ENCODE measurements at places on chromosomes 1 and 21.

GRCh38 chr1:240284656-240285414 lies 193.2 kb downstream of the FMN2 start:
- DNase-seq: no peak

DNA sequence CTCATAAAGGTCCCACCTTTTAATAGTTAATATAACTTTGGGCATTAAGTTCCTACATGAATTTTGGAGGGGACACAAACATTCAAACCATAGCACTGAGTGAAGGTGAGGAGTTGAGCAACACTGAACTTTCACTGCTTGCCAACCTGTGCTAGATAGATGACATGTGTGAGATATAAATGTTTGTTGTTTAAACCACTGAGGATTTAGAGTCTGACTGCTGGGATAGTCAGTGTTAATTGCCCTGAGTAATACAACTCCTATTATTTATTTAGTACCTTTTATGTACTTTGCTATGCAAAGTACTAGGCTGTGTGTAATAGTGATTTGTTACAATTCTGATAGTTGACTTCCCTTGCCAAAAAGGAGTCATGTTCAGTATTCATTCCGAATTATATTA lies 32.4 kb upstream of the SLC16A1 start:
- peak; percentile 64 for DNase-seq

DNA sequence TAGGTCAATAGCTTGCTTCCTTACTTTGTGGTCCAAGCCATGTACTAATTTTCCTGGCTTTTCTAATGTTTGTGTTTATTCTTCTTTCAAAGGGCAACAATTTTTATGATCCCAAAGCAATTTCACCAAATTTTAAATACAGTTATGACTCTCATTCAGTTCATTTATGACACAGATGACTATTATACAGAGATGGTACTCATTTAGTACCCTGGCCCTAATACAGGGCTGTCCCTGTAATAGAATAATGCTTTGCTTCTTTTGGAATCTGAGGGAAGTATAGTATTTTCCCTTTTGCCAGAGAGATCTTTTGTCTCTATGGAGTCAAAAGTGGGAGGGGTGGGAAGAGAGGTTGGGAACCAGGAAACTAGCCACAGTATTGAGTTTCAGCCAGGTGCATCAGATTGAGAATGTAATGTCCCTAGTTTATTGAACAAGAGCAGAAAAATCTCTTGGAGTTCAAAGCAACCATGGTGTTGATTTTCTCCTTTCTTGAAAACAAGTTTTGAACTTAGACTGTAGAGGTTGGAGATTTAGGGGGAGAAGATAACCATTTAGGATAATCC lies 20.4 kb downstream of the DENND2D start:
- DNase-seq: no peak

GRCh38 chr1:205122489-205122882 lies 708 bp upstream of the RBBP5 start:
- no peak for DNase-seq

DNA sequence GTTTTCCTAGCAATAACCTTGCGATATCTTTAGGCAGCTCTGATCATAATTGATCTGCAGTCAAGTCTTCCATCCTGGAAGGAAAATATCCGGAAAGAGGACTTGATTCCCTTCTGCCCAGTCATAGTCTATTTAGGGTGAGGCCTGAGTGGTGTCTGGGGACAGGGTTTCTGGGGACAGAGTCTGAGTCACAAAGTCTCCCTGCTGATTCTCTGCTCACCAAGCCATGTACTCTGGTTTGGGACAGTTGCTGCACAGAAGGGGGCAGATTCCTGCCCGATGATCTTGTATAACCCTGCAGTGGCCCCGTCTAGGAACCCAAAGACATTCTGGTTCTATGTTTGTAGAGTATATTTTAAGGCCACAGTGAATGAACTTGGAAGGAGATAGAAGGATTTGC lies 178.8 kb downstream of the KCNJ6 start:
- DNase-seq: no peak

DNA sequence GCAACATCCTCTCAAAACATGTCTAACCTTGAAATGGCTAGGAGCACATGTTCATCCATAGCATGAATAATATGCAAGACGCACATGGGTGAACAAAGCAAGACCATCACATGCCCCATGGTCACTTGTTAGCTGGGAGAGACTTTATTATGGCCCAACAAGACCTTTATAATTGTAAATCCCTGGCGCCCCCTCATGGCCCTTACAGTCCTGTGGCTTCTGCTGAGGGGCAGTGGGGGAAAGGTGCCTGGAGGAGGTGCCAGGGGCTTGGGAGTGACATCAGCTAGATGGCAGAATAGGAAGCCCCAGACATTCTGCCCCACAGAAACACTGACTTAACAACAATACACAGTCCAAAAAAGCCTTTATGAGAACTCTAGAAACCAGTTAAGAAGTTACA lies 51.7 kb downstream of the CSMD2 start:
- no peak for DNase-seq

GRCh38 chr1:240803151-240803550 lies 191.2 kb upstream of the GREM2 start:
- DNase-seq: peak; percentile 24

DNA sequence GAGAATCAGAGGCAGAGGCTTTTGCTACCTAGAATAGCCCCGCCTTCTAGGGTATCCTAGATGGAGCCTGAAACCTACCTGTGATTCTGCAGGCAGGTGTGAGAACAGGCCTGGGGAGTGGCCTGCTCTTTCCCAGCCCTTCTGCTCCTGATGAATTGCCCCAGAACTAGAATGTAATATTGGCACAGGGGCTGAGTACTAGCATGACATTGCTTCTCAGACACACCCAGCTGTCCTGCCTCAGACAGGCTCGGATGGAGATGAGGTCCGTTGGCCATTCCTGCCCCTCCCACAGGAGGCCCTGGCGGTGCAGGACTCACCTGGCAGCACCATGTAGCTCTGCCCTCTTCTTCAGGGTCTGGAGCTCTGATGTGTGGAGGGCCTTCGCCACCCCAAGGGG lies 237.6 kb downstream of the GRIK3 start:
- DNase-seq: no peak

DNA sequence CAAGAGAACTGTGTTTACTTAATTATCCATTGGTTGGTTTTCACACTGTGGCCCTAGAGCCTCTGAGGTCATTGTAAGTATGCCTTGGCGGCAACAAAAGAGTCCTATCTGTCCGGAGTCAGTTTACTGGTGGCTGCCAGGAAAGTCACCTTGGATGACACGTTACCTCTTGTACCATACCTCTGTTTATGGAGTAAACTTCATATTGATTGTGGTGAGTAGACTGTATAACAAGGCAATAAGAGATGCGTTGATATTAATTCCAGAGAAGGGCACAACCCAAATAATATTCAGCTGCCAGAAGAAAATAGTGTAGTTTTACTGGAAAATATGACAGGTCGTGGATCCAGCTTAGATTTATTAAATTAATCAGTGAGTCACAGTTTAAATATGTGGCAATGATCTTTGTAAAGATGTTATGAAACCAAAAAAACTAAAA lies 20.4 kb upstream of the KIF14 start:
- no peak for DNase-seq

- no peak for DNase-seq
Measured at GRCh38 chr1:206949208-206949607, 2.9 kb upstream of the PIGR start.
